ENCODE measurements at places on chromosomes 1 and 21.

DNA sequence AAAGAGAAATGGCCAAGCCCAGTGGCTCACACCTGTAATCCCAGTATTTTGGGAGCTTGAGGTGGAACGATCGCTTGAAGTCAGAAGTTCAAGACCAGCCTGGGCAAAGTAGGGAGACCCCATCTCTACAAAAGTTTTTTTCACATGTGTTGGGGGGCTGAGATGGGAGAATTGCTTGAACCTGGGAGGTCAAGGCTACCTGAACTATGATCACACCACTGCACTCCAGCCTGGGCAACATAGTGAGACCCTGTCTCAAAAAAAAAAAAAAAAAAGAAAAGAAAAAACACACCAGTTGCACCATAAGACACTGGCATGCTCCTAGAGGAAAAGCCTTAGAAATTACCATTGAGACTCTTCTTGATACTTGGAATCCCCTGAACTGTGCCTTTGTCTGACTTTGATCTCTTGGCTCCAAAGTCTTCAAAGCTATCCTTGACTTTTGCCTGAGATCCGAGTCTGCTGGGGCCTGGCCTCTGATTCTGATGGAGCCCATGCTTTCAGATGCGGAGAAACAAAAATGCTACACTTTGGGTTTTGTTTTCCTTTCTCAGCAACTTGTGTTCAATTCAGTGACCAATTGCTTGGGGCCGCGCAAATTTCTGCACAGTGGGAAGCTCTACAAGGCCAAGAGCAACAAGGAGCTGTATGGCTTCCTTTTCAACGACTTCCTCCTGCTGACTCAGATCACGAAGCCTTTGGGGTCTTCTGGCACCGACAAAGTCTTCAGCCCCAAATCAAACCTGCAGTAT lies 33.7 kb downstream of the ATP5PO start:
- no peak for DNase-seq

GRCh38 chr1:84971957-84972356 lies 25.0 kb downstream of the MCOLN2 start:
- no peak for DNase-seq

DNA sequence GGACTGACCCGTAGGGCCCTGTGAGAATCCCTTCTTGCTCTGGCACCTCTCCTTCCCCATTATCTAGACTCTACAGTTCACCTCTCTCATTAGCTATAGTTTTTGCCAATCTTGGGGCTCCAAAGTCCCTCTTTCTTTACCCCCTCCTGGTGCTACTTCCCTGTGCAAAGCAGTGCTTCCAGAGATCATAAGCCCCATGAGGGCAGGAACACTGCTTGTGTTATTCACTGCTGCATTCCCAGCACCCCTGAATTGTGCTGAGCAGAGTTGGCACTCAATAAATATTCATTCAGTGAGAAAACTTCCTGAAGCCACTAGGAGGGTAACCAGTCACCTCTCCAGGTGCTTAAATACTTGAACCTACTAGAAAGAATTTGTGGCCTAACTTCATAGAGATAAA lies 2.1 kb upstream of the H3-3A start:
- DNase-seq = no peak

DNA sequence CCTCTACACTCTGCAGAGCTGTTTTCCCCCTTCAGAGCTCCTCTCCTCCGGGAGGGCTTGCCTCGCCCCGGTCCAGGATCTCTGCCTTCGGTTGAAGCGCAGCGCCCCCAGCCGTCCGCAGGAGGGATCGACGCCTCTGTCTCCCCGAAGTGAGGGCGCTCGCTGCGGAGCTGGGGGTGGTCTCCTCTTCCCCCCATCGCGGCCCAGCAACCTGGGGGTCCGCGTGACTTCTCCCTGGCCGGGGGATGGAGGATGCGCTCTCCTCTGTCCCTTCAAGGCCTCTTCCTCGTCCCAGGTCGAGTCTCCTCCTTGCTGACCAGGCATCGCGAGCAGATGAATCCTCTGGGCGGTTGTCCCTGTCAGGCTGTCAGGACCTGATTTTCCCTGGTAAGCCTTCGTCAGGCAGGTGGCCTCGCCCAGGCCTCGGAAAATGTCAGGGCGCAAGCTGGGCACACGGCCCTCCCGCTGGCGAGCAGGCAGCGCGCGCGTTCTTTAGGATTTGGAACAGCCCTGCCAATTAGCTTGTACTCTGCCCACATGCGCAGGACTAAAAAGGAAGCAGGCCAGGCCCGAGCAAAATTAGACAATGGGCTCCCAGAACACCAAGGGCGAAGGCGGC lies 90.5 kb downstream of the EDEM3 start:
- DNase-seq = peak; percentile 9

- no peak for DNase-seq
Observed at GRCh38 chr1:151325231-151325630, 2.0 kb downstream of the PI4KB start.

- no peak for DNase-seq
Observed at GRCh38 chr21:37060296-37060695, 12.6 kb downstream of the PIGP start.

- no peak for DNase-seq
Observed at GRCh38 chr1:42957880-42958487, 684 bp downstream of the SLC2A1 start.

DNA sequence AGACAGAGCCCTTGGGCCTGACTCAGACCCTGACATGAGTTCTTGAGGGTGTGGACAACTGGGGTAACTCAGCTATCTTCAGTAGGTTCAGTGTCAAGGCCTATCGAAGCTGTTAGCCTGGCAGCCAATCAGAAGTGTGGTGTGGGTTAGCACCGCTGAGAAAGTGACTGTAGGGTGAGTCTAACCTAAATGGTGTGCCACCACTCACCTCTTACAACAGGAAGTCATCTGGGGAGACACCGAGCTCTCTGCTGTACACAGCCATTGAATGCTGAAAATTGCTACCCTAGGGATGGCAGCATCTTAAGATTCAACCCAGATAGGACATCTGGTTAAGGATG lies 44.6 kb downstream of the RASSF5 start:
- DNase-seq = no peak
